ENCODE measurements at places on chromosomes 6 and 20. TPM values are rescaled to one million over a fixed set of nuclear protein-coding genes. Genes with fewer than 3 reads are reported as not detected.

The MAS1 gene
- not detected for polyA plus RNA-seq

The PPP1R16B gene
- 38.5 TPM for polyA plus RNA-seq

The SLC22A1 gene
- polyA plus RNA-seq: not detected

The MYT1 gene
- not detected for polyA plus RNA-seq

The WFDC2 gene
- not detected for polyA plus RNA-seq

The SLC22A7 gene
- not detected for polyA plus RNA-seq

The C6orf52 gene
- polyA plus RNA-seq: not detected

The HMGCLL1 gene
- polyA plus RNA-seq: not detected

The TEAD3 gene
- not detected for polyA plus RNA-seq

The GCLC gene
- polyA plus RNA-seq: 8.9 TPM

The ELOVL2 gene
- polyA plus RNA-seq: not detected

All from naive B cell (primary cell).